ENCODE measurements at places on chromosomes 6 and 20.
A peak's percentile ranks its signal among the peaks of the same experiment; 100 is the strongest.

GRCh38 chr6:40915165-40915564 is 123.9 kb downstream of the UNC5CL start:
- no peak for DNase-seq

GRCh38 chr6:29112135-29112534 is 4.3 kb downstream of the OR2J3 start:
- DNase-seq = no peak

DNA sequence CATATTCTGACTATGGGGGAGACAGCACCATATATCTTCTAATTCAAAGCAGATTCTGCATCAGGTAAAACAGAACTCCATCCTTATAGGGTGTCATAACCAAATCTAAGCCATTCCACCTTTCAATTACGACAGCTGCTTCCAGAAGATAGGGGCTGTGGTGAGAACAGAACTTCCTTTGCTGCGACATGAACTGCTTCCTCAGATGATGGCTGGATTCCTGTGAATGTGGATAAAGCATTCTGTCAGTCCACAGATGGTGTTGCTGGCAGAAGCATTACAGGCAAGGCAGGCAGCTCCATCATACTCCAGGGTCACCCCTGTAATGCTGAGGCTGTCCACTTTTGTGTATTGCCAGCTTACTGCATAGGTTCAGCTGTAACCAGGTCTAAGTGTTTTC is 172.1 kb upstream of the PROKR2 start:
- DNase-seq = no peak

DNA sequence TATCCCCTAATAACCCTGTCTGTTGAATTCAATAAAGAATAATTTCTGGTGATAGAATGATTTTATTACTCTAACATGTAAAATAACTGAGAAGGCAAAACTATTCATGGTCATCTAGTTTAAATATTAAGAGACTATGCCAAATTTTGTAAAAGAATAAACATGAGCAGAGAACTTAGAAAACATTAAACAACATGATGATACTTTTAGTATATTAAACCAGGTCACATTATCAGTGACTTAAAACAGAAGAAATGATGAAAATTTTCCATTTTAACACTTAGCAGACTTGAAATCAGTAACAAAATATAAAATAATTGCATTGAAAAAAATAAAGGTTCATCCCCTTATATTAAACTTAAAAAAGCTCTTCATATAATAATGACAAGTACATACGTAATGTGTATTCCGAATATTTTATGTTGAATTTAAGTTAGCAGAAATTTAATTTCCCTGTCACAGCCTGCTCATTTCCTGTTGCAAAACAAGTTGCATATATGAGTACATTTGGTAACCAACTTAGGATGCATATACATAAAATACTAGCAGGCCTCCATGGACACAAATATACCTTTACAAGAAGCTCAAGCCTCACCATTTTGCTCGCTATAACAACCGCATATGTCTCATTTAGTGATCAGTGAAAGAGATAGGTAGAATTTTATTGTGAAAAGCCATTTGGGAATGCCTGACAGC is 40.6 kb downstream of the DTNBP1 start:
- no peak for DNase-seq

DNA sequence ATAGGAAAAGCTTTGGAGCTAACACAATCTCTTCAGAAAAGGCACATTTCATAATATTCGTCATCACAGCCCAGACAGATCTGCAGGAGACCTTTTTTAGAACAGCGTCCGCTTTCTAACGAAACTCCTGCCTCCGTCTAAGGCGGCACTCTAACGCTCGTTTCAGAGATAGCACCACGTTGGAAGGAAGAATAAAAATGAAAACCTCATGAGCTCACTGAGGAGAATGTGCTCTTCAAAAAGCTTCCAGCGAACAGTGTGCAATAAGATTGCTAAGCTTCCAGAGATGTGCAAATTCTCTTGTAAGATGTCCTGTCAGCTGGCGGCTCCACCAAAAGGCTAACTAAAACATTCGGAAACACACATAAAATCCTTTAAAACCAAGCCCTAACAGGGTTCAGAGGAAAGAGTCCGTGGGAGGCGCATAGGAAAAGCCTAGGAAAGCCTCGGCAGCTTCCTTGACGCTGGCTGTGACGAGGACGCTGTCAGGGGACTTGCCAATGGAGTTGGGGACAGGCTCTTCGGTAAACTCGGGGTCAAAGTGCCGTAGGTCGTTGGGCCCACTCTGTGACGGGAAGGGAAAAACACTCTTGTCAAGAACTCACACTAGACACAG is 117.6 kb upstream of the SLC2A12 start:
- DNase-seq = no peak

GRCh38 chr6:157981132-157981394 is 600 bp upstream of the SYNJ2 start:
- no peak for DNase-seq

DNA sequence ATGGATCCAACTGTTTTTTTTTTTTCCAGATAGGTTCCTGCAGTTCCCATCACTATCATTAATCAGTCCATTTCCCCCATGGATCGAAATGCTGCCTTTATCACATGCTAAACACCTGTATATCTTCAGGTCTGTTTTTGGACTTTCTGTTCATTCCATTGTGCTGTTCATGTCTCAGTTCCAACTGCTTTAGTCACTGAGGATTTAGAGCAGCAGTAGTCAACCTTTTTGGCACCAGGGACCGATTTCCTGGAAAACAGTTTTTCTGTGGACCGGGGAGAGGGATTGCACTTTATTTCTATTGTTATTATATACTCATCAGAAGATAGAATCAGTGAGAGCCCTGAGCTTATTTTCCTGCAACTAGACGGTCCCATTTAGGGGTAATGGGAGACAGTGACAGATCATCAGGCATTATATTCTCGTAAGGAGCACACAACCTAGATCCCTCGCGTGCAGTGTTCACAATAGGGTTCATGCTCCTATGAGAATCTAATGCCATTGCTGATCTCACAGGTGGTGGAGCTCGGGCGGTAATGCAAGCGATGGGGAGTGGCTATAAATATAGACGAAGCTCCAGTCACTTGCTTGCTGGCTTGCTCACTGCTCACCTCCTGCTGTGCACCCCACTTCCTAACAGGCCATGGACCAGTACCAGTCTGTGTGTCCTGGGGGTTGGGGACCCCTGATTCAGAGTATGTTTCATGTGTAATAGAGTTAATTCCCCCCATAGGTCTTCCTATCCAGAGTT is 46.0 kb downstream of the CAP2 start:
- DNase-seq = no peak

- DNase-seq = no peak
Measured at GRCh38 chr20:8039042-8039441, 19.5 kb upstream of the TMX4 start.

DNA sequence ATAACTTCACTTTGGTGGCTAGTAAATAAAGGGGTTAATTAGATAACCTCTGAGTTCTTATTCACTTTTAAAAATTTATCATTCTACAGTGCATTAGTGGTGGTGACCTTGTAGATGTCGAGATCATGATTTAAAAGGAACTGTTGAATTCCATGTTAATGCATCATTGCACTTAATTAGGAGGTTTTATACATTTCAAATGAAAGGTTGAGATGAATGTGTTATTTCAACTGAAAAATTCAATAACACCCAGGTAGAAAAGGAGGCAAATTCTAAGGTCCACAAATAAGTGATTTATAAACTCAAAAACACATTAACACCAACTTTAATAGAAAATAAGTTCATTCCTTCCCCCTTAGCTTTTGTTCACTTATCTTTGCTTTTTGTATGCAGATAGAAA is 58.3 kb upstream of the TMEM170B start:
- no peak for DNase-seq

- DNase-seq = no peak
Measured at GRCh38 chr6:108884211-108885059, 36.2 kb downstream of the ARMC2 start.

- DNase-seq = no peak
Measured at GRCh38 chr6:71287038-71287437, 1.6 kb upstream of the OGFRL1 start.

DNA sequence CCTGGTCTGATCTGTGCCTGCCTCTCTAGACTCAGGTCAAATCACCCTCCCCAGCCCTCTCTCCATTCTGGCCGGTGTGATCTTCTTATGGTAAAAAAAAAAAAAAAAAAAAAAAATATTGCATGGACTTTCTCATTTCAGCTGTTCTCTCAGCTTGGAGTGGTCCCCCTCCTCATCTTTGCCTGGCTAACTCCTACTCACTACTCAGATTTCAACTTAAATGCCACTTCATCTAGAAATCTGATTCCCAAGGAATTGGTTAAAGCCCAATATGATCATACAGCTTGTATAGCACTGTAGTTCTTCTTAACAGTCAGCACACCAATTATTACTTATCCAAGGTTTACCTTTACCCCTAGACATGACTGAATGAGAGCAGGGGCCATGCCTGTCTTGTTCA is 105.9 kb upstream of the CARMIL1 start:
- DNase-seq = no peak

GRCh38 chr20:33663161-33664084 is 1.3 kb downstream of the C20orf144 start:
- peak; percentile 81 for DNase-seq

DNA sequence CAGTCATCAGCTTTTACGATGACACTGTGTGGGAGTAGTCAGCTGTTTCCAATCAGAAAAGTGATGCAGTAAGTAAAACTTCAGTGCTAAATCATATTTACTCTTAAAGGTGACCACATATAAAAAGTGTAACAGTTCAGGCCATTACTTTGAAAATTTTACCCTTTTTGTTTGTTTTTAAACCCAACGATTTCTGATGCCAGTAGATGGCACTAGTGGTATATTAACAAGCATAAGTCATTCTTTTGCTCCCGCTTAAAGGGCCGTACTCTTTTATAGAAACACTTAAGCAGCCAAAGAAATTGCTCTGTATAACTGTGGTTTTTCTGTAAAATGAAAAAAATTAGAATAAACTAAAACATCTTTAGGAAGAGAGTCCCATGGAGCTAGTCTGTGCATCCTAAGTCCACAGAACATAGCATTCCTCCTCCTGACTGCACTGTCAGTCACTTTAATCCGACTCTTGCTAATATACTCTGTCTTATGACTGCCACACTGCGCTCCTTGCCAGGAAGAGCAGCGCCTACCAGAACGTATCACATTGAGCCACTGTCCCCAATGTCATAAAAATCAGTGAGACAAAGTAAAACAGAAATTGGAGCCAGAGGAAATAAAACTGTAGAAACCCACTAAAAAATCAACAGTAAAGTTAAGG is 25.0 kb downstream of the HEBP2 start:
- peak; percentile 16 for DNase-seq

DNA sequence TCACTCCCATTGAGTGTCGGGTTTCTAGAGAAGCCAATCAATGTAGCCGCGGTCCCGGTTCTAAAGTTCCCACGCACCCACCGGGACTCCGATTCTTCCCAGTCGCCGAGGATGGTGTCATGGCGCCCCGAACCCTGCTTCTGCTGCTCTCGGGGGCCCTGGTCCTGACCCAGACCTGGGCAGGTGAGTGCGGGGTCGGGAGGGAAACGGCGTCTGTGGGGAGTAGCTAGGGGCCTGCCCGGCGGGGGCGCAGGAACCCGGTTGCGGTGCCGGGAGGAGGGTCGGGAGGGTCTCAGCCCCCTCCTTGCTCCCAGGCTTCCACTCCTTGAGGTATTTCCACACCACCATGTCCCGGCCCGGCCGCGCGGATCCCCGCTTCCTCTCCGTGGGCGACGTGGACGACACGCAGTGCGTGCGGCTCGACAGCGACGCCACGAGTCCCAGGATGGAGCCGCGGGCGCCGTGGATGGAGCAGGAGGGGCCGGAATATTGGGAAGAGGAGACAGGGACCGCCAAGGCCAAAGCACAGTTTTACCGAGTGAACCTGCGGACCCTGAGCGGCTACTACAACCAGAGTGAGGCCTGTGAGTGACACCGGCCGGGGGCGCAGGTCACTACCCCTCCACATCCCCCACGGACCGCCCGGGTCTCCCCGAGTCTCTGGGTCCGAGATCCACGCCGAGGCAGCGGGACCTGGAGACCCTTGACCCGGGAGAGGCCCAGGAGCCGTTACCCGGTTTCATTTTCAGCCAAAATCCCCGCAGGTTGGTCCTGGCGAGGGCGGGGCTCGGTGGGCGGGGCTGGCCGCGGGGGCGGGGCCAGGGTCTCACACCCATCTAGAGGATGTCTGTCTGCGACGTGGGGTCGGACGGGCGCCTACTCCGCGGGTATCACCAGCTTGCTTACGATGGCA is 35.2 kb upstream of the HLA-G start:
- DNase-seq = peak; percentile 86

- DNase-seq = no peak
Measured at GRCh38 chr20:6940048-6940447, 172.6 kb downstream of the BMP2 start.

DNA sequence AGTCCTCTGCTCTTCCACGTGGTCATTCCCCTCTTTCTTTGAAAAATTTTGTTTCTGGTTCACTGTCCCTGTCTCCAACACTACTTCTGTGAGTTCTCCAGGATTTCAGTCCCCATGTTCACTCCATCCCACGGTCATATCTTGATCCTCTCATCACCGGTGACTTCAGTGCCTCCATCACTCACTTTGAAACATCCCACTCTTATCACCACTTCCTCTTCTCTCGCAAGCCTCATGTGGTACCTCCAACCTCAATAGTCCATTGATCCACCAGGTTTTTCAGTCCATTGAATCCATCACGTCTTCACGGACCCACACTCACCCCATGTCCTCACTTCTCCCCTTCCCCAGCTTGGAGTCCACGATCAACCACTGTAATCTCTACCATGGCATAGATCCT is 64.8 kb downstream of the CARMIL1 start:
- DNase-seq = no peak

DNA sequence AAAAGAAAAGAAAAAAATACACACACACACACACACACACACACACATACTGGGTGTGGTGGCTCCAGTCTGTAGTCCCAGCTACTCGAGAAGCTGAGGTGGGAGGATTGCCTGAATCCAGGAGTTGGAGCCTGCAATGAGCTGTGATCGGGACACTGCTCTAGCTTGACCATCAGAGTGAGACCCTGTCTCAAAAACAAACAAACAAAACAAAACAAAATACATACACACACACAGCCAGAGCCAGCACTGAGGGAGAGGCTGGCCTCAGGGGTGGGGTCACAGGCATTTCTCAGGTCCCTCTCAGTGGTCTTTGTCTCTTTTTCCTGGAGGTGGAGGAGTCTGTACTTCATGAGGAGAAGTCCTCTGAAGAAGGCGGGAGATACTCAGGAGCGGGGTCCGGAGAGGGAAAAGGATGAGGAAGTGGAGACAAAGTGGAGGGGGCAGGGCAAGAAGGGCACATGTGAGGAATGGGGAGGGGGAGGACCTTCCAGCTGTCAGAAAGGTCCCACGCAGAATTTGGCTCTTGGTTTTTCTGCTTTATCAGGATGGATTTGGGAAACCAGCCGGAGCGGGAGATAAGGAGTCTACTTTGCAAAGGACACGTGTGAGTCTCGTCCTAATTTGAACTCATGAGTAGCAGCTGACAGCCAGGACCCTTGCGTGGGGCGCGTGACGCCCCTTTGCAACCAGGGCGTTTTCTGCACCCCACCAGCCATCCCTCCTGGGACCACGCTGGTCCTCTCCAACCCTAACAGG is 7.7 kb upstream of the MICB start:
- no peak for DNase-seq
